ENCODE measurements at places on chromosomes 3 and 15.

DNA sequence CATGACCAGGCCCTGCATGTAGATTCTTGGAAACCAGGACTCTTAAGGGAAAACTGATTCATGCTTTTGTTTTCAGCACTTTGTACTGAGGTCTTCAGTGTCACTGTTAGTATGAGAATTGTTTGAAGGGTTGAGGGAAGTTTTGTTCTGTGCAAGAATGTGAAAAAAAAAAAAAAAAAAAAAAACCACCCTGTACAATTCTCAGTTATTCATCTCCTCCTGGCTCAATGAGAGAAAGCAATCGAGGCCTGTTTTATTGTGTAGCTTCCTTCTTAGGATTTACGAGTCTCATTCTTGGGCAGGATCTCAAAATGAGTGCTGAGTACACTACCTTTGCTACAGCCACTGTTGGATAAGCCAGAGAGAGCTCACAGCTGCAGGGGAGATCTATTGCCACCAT is 469.5 kb downstream of the CNTN4 start:
- peak; percentile 2 for DNase-seq

GRCh38 chr3:123112232-123112631 is 45.4 kb downstream of the PDIA5 start:
- no peak for DNase-seq

- no peak for DNase-seq
Measured at GRCh38 chr3:157096328-157096727, 63.6 kb downstream of the CCNL1 start.

DNA sequence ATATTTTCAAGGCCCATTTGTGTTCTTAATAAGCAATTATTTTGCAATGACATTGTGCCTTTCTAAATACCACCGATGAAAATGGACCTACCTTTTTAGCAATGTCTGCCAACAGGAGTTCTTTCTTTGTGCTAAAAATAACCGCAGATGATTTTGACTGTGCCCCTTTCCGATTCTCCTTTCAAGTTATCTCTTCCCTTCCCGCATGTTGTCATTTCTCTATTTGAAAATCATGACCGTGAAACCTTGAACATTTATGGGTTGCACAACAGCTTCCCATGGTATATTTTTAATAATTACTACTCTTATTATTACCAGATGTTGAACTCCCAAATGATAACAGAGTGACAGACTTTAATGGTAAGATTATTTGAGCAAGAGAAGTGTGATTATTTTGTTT is 10.3 kb upstream of the ETFA start:
- no peak for DNase-seq

DNA sequence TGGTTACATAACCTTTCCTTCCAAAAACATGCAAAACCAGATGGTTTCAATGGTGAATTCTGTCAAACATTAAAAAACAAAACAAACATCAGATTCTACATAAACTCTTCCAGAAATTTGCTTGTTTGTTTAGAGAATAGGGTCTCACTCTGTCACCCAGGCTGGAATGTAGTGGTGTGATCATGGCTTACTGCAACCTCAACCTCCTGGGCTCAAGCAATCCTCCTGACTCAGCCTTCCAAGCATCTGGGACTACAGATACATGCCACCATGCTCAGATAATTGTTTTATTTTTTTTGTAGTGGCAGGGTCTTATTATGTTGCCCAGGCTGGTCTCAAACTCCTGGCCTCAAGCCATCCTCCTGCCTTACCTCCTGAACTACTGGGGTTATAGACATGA is 36.1 kb downstream of the FBXL2 start:
- DNase-seq = peak; percentile 13

- DNase-seq = no peak
Measured at GRCh38 chr3:13780432-13781176, 99.3 kb downstream of the WNT7A start.

DNA sequence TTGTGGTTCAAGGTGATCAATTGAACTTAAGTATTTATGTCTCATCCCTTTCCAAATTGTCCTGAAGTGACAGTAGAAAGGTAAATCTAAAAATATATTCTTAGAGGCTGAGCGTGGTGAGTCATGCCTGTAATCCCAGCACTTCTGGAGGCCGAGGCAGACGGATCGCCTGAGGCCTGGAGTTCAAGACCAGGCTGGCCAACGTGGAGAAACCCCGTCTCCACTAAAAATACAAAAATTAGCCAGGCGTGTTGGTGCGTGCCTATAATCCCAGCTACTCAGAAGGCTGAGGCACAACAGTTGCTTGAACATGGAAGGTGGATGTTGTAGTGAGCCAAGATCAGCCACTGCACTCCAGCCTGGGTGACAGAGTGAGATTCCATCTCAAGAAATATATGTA is 226.6 kb downstream of the DPH6 start:
- DNase-seq = no peak

DNA sequence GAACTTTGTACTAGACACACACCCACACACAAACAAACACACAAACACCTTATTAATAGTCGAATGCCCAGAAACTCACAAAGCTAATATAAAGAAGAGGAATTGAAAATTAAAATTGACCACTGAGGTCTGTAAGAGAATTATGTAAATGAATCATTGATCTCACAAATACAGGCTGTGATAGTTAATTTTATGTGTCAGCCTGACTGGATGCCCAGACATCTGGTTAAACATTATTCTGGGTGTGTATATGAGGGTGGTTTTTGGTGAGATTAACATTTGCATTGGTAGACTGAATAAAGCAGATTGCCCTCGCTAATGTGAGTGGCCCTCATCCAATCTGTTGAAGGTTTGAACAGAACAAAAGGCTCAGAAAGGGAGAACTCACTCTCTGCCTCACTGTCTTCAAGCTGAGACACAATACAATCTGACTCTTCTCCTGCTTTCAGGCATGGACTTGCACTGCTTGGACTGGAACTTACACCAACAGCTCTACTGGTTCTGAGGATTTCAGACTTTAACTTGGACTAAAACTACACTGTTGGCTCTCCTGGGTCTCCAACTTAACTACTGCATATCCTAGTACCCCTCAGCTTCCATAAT is 199.4 kb upstream of the TTC14 start:
- peak; percentile 35 for DNase-seq

DNA sequence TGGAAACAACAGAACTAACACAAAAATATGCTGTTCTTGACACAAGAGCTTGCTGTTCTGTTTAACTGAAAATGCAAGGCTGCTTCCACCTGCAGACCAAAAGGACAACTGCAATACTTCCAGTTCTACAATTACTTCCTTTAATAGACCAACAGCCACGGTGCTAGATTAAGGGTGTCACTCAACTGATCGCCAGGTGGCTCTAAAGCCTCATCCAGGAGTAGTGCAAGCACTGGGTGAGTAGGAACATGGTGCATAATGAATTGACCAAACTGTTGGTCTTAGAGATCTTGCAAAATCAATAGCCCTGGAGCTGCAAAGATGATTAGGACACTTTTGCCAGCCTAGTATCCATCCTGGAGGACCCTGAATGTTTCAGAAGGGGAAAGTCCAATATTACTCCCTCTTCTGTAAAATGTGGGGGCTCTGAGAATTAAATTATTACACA is 3.6 kb upstream of the CLDN16 start:
- DNase-seq = peak; percentile 69

DNA sequence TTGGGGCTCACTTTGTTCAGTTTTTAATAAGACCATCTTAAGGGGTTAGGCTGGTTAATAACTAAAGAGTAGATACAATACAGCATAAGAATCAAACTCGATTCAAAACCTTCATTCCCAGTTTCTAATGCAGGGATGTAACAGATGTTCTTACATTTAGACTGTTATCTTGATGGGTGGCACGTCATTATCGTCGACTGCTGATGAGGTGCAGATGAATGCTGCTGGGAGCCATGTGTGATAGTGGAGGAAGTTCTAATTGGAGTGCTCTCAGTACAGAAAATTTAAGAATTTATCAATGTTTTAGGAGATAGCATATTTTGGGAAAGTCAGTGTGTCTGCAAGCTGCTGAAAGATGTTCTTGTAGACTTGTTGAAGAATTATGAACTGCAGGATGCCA is 331.5 kb downstream of the PTPRG start:
- DNase-seq = no peak

- no peak for DNase-seq
Measured at GRCh38 chr3:165783383-165783782, 53.8 kb downstream of the BCHE start.

DNA sequence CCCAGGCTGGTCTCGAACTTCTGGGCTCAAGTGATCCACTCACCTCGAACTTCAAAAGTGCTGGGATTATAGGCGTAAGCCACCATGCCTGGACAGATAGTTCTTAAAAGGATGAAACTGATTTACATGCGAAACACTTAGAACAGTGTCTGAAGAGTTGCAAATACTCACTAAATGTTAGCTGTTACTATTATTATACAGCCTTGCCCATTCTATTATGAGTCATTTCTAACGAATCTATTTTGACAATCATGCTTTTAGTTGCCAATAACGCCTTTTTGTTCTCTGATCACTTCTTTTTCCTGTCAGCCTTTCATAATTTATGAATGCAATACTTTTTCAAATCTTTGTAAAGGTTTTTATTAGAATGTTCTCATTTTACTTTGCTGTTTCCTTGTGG is 112.7 kb downstream of the SNRK start:
- no peak for DNase-seq

DNA sequence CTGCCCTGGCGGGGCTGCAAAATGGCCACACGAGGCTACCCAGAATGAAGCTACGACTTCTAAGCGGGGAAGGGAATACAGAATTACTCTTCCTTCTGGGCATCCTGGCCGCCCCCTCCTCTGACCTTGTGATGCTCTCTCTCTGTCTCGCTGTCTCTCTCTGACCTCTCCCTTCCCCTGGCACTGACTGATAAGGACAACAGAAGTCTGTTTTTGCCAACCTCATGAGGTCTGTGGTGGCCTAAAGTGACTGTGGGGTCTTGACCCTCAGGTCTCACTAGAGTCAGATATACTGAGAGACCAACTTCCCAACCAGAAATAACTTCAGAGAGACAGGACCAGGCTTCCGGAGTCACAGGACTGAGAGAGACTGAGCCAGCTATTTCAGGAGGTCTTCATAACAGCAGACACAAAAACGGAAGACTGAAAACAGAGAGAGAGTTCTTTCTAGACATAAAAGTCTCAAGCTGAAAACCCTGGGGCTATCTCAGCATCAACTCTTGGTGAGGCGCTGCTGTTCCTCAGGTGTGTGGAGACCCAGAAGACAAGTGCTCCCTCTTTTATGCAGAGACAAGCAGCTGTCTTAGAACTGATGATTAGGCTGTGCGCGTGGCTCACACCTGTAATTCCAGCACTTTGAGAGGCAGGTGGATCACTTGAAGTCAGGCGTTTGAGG is 38.2 kb upstream of the CFAP161 start:
- no peak for DNase-seq

DNA sequence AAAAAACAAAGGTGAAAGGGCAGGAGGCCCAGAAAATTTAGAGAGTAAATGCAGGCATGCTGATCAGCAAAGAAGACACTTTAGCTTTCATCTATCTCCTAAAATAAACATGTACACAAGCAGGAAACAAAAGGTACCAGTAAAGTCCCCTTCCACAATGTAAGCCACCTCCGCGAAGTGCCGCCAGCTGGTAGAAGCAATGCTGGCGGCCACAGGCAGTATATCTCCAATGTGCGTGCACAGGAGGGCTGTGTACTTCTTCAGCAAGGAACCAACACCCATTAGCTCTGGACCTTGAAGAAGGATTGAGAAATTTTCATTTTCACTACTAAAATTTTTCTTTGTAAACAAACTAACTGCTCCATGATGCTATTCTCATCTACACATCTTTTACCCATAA is 75.4 kb downstream of the HERC2 start:
- DNase-seq = no peak

DNA sequence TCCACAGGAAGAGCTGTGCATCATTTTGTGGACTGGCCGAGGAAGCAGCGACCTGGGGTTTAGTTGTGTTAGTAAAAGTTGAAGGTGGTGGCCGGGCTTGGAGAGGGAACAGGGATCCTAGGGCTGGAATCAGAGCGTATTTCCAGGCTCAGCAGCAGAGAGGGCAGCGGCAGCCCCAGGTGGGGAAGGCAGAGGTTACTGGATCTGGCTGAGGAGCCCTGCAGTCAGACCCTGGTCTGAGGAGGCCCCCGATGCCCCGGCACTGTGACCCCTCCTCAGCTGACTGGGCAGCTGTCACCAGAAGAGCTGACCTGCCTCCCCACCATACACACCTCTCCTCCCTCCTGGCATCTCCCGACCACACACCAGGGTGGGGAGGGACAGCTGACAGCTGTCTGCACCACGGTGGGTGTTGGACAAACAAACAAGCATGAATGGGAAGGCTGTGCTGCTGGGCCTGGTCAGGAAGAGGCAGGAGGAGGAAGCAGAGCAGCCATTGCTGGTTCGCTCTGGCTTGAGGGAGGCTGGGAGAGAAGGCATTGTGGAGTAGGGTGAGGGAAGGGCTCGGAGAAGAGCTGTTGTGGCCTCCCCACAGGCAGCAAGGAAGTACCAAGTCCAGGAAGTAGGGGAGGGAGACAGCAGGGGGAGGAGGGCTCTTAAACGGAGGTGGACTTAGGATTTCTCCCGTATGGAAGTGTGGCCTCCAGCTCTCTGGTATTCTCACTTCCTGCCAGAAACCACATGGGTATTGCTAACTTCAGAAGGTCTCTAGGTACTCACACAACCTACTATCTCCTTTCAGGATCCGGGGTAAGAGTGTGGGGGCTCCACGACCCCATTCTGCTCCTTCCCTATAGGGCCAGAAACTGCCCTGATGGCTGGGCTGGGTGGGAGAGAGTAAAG is 49.5 kb upstream of the HACD2 start:
- no peak for DNase-seq

GRCh38 chr15:71195242-71195641 is 80.0 kb downstream of the THSD4 start:
- DNase-seq = no peak

- DNase-seq = peak; percentile 98
Measured at GRCh38 chr15:39188930-39189329, 391.9 kb upstream of the THBS1 start.

GRCh38 chr3:12871404-12871983 is 30.1 kb upstream of the RPL32 start:
- DNase-seq = no peak

- DNase-seq = no peak
Measured at GRCh38 chr3:178967177-178967532, 104.5 kb downstream of the ZMAT3 start.

DNA sequence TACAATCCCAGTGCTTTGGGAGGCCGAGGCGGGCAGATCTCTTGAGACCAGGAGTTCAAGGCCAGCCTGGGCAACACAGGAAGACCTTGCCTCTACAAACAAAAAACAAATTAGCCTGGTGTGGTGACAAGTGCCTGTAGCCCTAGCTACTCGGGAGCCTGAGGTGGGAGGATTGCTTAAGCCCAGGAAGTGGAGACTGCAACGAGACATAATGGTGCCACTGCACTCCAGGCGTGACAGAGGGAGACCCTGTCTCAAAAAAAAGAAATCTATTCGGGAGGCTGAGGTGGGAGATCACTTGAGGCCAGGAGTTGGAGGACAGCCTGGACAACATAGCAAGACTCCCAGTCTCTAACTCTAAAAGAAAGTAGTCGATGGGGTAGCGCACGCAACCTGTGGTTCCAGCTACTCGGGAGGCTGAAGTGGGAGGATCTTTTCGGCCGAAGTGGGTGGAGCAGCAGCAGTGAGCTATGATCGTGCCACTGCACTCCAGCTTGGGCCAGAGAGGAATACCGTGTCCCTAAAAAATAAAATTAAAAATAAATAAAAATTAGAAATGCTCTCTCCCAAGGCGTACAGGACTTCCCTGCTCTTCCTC is 775 bp downstream of the C3orf33 start:
- DNase-seq = peak; percentile 40
